ENCODE measurements at places on chromosomes 2 and 18. TPM values are rescaled to one million over a fixed set of nuclear protein-coding genes. Genes with fewer than 3 reads are reported as not detected.

NAT8 gene
- total RNA-seq: not detected

CCDC68 gene
- 3.9 TPM for total RNA-seq

ANKRD53 gene
- 0.37 TPM for total RNA-seq

ABHD1 gene
- total RNA-seq: not detected

SGPP2 gene
- not detected for total RNA-seq

LIMS1 gene
- total RNA-seq: 73.7 TPM

CFAP65 gene
- not detected for total RNA-seq

EIF2B4 gene
- 33.2 TPM for total RNA-seq
